Right renal cortex interstitium (tissue), 3 donors: ENCODE measurements at places on chromosomes 12 and 14. TPM values are rescaled to one million over a fixed set of nuclear protein-coding genes. Genes with fewer than 3 reads are reported as not detected.

- DNase-seq, result no peak
Measured at GRCh38 chr12:47551426-47551851, 154.4 kb downstream of the RPAP3 start.

DNA sequence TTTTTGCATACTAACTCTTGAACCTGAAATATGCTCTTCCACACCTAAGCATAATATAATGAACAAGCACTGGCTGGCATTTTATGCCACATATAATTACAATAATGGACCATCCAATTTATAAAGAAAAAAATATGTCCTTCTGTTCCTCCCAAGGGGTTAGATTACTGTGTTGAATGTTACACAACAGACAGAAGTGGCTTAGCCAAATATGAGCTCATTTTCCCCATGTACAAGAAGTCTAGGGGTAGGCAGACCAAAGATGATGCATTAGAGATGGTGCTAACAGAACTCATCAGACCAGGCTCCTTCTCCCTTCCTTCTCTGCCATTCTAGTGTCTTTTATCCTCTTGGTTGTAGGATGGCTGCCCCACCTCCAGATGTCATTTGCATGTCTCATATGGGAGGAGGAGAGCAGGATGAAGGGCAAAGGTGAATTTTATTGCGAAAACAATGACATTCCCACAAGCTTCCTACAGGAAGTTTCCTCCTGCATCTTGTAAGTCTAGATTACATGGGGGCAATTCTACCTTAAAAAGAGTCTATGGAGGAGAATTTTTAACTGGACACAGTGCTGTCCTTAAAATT is 43.9 kb upstream of the SLC2A13 start:
- DNase-seq, result no peak

CHURC1 gene
- 76.7 TPM for polyA plus RNA-seq

DNA sequence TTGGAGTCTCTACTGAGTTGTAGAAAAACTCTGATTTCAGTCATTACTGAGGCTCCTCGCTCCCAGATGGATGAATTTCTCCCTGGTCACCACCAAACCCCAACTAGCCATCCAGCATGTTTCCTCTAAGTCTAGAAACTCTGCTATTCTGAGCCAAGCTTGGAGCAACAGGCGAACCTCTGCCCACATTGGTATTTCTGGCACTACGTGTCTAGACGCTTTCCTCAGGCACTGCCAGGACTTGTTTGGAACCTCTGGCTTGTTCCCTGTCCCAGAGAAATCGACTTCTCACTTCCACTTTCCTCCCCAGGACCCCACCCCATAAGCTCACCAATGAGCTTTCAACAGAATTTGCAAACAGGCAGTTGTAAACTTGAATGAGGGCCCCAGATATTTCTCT is 27.6 kb downstream of the WSCD2 start:
- DNase-seq, result no peak

KRT78 gene
- polyA plus RNA-seq, result not detected

DNA sequence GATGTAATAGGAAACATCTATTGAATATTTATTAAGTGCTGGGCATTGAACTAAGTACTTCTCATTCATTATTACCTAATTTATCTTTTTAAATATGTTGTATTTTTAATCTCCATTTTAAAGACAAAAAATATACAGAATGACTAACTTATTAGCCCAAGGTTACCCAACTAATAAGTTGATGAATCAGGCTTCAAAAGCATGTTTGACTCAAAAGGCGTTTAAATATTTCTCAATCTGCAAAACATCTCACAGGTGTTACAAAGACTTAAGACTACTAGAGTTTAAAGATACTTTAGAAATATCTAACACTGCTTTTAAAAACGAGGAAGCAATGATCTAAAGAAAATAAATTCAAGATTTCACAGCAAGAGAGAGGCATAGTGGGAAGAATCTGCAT is 457.4 kb upstream of the DCN start:
- DNase-seq, result no peak

DNA sequence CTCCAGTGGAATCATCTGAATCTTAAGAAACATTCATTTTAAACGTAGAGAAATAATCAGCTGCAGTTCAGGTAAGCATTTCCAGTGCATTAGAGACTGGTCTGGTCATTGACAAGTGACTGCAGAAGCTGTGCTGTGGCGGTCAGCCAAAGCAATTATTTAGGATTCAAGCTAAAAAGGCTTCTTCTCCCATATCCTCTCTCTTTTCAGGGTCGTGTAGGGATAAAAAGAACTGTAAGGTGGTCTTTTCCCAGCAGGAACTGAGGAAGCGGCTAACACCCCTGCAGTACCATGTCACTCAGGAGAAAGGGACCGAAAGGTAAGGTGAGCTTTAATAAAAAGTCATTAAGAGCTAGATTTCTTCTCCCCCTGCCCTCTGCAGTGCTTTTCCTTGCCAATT is 48.1 kb downstream of the MSRB3 start:
- DNase-seq, result no peak

DNA sequence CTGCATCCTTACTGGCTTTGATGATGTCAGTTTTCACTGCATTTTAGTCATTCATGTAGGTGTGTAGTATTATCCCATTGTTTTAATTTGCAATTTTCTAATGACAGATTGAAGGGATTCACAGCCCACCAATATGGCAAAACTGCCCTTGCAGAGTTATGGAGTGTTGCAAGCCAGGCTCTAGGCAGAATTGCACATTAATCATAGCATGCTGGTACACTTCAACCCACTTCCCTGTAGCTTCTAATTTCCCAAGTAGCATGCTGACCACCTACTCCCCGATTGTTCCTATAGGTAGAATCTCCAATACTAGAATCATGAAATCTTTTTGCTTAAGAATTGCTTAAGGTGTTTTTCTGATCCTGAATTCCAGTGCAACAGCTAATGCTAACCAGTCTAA is 5.2 kb upstream of the RNASE6 start:
- no peak for DNase-seq

DNA sequence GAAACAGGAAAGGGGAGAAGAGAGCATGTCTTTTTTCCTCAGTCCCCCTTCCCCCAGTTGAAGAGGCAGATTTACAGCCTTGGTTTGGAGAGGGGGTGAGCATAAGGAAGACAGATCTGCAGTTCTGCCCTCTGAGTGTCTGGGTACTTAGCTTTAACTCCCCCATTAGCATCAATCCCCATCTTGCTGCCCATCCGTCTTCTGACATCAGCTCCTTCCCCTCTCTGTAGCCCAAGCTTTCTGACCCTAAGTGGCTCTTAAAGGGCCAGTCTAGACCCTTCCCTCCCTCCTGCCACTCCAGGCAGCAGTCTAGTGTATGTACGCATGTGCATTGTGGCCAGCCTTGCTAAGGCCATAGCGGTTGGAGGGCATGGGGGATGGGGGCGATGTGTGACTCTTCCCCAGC is 7.3 kb downstream of the GPR84 start:
- no peak for DNase-seq

DNA sequence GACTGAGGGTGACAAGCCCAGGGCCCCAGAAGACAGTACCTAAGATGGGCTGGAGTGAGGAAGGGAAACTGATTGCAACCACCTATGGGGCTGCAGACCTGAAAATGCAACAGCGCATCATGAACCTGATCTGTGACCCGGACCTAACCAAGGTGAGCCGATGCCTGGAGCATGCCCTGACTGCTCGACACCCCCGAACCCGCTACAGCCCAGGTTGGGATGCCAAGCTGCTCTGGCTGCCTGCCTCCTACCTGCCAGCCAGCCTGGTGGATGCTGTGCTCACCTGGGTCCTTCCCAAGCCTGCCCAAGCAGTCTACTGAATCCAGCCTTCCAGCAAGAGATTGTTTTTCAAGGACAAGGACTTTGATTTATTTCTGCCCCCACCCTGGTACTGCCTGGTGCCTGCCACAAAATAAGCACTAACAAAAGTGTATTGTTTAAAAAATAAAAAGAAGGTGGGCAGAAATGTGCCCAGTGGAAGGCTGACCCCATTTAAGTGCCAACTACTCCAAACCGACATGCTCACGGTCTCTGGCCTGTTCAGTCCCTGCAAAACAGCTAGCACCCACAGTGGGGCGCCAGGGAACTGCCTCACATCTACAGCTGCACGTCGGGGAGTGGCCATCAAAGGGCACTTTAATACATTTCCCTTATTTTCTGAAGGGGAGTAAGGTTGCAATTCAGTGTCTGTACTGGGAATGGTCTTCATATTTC is 4.2 kb downstream of the RDH5 start:
- no peak for DNase-seq
